ENCODE measurements at places on chromosomes 6 and 20.

DNA sequence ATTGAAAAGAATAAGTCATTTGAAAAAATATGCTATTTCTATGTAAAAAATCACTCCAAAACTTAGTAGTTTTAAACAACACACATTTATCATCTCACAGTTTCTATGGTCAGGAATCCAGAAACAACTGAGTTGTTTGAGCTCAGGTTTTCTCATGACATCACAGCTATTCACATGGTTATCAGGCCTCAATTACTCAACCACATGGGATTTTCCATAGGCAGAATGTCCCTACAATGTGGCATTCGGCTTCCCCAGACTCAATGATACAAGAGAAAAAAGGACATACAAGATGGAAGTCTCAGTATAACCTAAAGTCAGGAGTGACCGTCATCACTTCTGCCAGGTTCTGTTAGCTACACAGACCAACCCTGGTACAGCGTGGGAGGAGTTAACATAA, 3.4 kb upstream of the SLC35D3 start:
- DNase-seq, result no peak

GRCh38 chr6:57317060-57317943, at the start of gene PRIM2:
Gene PRIM2 (plus strand): TSS chr6:57317630. CDS start chr6:57318446, 816 bp downstream.
- DNase-seq, result peak; percentile 54

- no peak for DNase-seq
Measured at GRCh38 chr6:123716506-123716905, 79.8 kb upstream of the TRDN start.

GRCh38 chr6:41306187-41306854, 19.8 kb upstream of the TREM1 start:
- peak; percentile 50 for DNase-seq

DNA sequence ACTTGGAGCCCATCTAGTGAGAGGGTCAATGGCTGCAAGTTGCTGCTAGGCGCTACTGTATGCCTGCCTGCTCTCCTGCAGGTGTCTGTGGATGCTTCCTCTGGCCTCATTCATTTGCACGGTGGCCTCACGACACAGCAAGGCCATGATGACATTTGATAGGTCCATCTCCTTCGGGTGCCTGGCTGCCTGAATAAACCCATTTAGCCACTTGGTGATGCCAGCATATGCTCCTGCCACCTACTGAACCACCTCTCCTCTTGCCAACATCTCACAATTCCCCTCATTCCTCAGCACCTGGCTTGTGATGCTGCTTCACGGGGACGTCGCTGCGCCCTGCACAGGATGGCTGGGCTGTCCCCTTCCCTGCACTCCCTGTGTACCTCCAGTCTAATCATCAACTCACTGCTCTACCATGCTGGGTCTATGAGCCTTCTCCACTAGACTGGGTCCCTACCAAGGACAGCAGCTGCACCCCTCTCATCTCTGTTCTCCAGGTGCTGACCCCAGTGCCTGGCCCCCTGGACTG, 51.1 kb downstream of the AGPAT4 start:
- DNase-seq, result no peak

- no peak for DNase-seq
Measured at GRCh38 chr6:108720827-108721226, 127.4 kb upstream of the ARMC2 start.

DNA sequence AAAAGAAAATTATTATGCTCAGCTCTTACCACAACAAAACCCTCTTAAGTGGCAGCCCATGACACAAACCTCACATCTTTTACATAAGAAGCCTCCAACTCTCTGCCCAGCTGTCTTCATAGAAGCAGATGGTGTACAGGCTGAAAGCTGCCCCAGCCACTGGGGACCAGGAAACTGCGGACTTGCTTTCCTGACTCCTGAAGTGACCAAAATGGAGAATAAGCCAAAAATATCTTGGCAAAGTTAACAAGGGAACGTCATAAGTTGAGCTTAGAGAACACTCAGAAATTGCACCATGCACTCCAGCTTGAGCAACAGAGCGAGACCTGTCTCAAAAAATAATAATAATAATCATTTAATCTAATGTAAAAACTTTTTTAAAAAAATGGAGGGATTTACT, 160.3 kb upstream of the CDYL start:
- DNase-seq, result no peak

- DNase-seq, result no peak
Measured at GRCh38 chr20:34771680-34772081, 53.8 kb downstream of the NCOA6 start.

- DNase-seq, result no peak
Measured at GRCh38 chr6:32982702-32983492, 14.5 kb downstream of the BRD2 start.

- DNase-seq, result no peak
Measured at GRCh38 chr20:24676978-24677370, 207.5 kb downstream of the SYNDIG1 start.

GRCh38 chr20:36573798-36574365, 485 bp downstream of the TGIF2 start:
- no peak for DNase-seq

- DNase-seq, result no peak
Measured at GRCh38 chr6:158907931-158908330, 88.8 kb upstream of the EZR start.

- DNase-seq, result no peak
Measured at GRCh38 chr6:110814102-110815014, 911 bp downstream of the CDK19 start.

DNA sequence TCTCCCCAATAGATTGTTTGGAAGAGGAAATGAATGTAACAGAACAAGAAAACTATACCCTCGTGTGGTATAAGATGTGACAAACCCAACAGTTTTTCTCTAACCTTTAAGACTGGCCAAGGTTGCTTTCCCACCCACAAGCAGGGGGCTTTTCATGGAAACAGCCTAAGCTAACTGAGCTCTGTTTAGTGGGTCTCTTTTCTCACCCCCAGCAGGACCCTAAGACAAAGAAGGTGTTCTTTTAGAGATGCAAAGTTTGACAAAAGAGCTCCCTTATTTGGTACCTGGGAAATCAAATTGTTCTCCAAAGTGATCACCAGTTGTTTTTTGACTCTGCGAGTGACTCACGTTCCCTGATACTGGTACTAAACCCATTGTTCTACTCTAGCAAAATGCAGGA, 59.1 kb downstream of the MBOAT1 start:
- no peak for DNase-seq

DNA sequence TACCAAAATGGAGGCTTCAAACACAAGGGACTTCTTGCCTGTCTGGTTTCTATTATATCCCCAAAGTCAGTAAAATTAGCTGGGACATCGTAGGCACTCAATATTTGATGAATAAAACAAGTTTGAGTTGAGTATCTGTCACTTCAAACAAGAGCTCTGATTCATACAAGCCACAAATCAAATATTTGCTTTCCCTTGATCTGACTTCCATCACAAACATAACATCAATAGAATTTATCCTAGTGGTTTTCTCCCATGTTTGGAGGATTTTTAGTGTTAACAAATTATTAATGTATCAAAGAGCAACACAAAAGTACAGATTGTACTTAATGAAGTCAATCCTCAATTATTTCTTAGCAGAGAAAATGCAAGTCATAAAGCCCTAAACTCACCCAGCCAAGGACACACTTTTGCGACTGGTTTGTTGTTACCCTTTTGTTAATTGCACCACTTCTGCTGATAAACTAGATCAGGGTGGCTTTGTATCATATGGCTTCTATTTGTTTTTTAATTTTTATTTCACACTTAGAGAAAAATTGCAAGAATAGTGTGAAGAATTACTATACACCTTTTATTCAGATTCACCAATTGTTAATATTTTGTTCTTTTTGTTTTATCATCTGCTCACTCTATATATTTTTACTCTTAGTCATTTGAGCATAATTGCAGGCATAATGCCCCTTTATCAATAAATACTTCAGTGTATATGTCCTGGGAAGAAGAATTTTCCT, 117.4 kb upstream of the PRDM1 start:
- no peak for DNase-seq

DNA sequence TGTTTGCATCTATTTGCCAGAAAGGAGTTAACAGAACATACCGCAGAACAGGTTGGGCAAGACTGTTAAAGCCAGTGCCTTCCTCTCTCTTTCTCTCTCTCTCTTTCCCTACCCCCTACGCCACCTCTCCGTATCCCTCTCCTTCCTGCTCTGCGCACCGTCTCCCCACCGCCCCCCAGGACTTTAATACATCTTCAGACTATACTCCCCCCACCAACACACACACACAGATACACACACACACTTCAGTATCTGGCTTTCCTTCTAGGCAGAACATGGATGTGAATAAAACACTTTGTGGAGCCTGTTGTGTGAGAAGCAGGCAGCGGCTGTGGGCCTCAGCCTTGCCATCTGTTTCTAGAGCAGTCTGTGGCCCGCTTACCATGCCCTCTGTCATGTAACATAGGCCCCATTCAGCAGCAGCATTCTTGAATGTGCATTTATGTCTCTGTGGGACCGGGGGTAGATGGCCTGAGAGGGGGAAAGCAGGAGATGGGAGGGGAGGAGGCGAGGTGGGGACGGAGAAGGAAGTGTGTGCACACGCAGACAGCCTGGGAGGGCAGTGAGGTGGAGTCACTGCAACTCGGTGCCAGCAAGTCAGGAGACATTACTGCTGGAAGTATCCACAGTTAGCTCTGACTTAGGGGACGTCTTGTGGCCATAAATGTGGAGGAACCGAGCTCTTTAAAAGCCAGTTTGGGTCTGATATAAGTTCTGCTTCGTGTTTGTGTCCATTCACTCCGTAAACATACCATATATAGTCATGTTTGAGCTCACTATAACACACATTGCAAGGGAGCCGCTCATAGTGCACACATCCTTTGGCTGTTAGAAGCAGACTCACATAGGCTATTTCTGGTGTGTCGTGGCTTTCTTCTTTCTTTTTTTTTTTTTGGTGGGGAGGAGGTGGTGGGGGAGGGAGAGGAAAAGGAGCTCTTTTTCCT, 38.4 kb downstream of the RREB1 start:
- DNase-seq, result no peak

DNA sequence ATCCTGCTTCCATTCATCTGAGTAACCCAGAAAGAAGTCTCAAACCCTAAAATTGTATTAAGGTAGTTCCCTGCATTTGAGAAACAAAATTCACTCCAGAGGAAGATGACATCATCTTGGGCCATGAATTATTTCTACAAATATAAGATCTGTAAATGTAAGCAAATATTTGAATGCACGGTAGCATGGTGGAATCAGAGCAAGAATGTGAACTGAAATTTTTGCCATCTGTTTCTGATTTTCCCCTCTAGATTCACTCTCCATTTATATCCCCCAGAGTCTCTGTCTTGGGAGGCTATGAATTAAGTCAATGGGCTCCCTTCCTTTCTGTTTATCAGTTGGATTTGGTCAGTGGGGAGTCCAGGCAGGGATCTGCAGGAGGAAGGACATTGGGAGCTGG, 5.8 kb upstream of the MAP3K5 start:
- no peak for DNase-seq

DNA sequence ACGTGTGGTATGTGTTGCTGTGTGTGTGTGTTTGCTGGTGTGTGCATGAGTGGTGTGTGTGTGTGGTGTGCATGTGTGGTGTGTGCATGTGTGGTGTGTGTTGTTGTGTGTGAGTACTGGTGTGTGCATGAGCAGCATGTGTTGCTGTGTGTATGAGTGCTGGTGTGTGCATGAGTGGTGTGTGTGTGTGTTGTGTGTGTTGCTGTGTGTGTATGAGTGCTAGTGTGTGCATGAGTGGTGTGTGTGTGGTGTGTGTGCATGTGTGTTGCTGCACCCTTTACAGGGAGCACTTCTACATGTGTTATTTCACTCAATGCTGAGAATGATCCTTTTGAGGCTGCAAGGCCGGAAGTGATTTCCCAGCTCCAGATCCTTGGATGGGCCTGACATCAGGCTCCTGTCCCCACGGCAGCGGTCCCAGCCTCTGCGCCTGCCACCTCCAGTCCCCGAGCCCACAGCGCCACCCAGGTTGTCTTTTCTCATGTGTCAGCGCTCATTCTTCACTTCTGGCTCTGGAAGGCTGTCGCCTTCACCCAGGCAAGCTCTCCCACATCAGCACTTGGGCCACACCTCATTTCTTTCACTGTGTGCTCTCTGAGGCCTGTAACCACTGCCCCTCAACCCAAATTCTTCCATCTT, 2.6 kb downstream of the NPEPL1 start:
- no peak for DNase-seq

DNA sequence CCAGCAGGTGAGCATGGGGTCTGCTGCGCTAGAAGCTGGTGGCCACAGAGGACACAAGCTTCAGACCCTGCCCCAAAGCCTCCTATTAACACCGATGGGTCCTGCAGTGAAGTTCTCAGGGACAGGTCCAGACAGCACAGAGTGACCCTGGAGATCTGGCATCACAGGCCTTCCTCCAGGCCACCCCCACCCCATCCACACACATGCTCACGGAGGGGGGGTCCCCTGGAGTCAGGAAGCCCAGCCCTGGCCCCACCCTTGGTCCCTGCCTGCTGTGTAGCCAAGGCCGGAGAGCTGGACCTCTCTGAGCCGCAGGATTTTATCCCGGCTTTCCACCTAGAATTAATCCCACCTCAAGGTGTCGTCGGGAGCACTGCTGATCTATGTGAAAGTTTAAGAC, 167.3 kb downstream of the TAF4 start:
- DNase-seq, result no peak

DNA sequence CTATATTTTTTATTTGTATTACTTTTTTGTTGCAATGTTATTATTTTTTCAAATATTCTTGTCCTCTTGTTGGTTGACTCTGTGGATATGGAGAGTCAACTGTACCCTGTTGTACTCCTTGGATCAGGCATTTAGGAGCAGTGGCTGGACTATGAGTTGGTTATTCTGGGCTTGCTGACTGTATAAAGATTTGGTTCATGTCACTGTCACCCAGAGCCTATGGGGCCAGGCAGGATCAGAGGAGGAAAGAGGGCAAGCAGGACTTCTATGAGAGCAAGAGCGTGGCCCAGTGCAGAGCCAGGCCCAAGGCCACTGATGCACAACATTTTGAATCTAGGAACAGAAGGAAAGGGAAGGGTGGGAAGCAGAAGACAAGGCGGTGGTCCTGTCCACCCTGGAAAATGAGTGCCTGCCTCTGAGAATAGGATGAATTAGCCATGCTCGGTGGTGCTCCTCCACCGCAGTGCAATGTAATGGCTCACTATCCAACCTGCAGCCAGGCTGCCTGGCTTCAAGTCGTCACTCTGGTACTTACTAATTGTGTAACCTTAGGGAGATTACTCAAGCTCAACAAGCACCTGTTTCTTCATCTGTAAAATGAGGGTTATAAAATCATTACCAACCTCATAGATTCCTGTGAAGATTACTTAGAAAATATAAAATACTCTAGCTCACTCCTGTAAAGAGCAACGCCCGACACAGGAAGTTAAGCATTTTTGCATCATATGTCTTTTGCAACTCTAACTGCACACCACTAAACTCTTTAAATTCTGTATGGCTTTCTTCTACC, 192.1 kb downstream of the KCNQ5 start:
- no peak for DNase-seq

DNA sequence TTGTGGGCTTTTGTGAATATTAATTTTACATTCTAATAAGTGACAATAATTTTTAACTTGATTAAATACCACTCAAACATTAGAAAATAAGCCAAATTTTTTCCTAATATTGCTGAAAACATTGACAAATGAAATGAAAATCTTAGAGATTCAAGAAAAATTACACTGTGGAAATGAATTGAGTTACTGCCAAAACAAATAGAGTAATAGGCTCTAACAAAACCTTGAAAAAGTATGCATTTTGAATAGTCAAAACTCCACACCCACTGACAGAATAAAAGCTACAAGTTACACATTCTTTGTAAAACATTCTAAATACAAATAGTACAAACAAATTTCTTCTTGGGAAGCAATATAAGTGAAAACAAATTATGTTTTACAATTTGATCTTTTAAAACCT, 5.9 kb downstream of the TBX18 start:
- no peak for DNase-seq
